OCI-M1 (cell line): ENCODE measurements at places on chromosomes 5 and 9.

GRCh38 chr9:75083188-75083970, 4.6 kb downstream of the NMRK1 start:
- no peak for DNase-seq

- no peak for DNase-seq
These were observed 4.6 kb downstream of the SLC6A18 start for GRCh38 chr5:1229822-1230221.

DNA sequence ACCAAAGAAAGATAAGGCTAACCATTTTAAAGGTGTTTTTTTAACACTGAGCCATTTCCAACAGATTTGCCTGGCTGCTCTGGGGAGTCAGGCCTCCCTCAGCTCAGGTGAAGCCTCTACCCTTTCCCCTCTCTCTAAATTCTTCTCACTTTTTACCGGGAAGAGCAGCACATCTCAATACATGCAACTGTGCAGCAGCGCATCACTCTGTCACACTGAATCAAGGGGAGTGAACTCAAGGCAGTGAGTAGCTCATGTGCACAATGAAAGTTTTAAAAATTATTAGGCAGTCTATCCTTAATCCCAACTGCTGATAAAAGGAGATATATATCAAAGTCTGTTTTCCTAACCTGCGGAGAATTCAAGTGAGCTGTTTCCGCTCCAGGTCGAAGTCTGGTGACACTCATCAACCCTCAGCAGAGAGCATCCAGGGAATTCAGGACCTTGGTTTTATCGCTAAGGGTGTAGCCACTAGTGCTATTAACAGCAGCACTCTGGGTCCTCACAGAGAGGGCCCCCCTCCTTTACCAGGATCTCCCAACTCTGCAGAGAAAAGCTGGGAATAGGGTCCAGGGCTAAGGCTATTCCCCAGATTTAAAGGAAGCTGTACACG, 1.0 kb downstream of the CEMIP2 start:
- no peak for DNase-seq

- peak; percentile 64 for DNase-seq
These were observed 8.8 kb upstream of the IGFBPL1 start for GRCh38 chr9:38432922-38433510.

GRCh38 chr5:134509308-134510040, 16.0 kb upstream of the JADE2 start:
- DNase-seq, result peak; percentile 20
